Stimulated activated CD4-positive, alpha-beta T cell treated with anti-CD3 and anti-CD28 coated beads, Interleukin-12 subunit alpha, Interleukin-12 subunit beta, amount 100 ng/mL, for 4 hours (primary cell): ENCODE measurements at places on chromosomes 12 and 14.

DNA sequence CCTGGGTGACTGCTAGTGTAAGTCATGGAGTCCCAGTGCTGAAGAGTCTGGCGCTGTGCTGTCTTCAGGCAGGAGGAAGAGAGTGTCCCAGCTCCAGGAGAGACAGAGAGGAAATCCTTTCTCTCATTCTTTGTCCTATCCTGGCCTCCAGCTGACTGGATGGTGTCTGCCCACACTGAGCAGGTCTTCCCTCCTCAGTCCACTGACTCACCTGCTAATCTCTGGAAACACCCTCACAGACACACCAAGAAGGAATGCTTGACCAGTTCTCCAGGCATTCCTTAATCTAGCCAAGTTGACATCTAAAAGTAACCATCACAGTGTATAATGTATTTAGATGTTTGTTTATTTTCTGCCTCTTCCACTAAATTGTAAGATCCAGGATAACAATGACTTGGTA lies 53.9 kb downstream of the EMP1 start:
- DNase-seq, result no peak

DNA sequence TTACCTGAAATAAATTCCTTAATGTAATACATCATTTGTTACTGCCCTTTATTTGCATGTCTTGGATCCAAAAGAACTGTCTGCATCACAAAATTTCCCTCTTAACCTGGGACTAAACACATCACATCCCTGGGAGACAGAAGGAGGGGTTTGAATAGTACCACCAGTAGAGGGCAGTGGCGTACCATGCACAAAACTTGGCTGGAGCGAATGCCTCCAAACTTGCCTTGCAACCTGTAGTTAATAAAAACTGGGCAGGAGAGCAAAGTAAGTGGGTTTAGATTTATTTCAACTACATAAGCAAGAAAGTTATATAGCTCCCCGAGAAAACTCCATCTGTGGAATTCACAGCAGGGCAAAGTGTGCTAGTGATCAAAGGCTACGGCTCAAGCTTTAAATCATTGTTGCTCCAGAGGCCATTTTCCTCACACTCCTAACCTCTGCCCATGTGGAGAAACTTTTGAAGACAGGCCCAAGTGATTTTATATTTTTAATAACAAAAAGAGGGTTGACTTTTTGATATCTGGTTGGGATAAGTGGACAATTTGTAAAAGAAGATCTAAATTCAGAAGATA lies 1176.7 kb upstream of the SEL1L start:
- DNase-seq, result peak; percentile 2

DNA sequence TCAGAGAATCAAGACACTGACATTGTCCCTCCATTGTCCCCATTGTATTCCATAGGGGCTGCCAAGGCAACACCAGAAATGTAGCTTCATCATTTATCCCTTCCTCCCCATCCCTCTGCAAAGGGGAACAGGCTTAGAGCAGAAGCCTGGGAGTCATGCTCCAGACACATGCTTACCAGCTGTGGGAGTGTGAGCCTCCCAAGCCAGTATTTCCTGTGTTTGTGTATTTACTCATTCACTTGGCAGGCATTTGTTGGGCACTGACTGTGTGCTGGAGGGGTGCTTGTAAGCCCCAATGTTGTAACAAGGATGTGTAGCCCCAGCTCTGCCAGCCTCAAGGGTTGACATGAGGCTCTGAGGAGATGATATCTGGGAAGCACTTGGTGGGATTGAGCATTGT lies 46.0 kb upstream of the TCL1A start:
- no peak for DNase-seq

- DNase-seq, result no peak
Measured at GRCh38 chr12:1929985-1930802, 11.7 kb upstream of the CACNA2D4 start.

DNA sequence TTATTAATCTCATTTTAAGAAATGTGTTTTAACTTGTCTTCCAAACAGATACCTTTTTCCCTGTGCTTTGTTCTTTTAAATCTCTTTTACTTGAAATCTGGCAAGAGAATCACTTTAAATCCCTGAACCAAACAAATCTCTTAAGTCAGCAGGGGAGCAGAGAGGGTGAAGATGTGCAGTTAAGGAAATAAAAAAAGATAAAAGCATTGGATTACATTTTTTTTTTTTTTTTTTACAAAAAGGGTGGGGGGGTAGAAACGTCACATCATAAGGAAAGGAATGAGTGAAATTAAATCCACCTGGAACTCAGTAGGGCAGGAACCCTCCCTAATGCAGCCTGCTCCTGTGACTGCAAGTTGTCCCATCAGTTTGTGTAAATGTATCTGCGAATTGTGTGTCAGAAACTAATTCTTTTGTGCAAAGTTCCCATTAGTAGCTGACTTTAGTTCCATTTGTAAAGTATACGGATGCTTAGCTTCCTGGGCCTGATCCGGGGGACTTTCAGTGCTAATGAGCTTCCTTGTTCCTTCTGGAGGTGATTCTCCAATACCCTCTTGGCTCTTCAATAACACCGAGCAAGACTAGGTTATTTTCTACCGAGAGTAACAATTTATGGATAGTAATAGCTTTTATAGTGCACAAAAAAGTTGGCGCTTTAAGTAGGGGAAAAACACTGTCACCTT lies 1.5 kb downstream of the TTC6 start:
- DNase-seq, result no peak

DNA sequence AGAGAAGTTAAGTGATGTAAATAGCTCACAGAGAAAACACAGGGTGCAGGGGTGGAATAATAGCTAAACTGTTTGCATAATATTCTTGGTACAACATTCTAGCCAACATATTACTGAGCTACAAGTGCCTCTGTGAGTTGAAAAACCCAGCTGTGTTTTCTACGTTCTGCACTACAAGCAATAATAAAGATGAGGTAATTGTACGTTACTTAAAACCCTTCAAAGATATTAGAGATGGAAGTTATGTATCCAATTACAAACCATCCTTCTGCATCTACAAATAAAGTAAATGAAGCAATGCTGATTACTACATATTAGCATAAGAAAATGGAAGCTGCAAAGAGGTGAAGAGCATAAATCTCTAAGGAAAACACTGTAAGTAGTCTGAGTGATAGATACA lies 271.4 kb downstream of the SSPN start:
- no peak for DNase-seq

- DNase-seq, result no peak
Measured at GRCh38 chr14:34099635-34100034, 148.8 kb upstream of the EGLN3 start.

GRCh38 chr14:75566321-75566720 lies 12.1 kb upstream of the FLVCR2 start:
- peak; percentile 75 for DNase-seq

GRCh38 chr12:44367916-44368315 lies 508.2 kb downstream of the NELL2 start:
- no peak for DNase-seq

DNA sequence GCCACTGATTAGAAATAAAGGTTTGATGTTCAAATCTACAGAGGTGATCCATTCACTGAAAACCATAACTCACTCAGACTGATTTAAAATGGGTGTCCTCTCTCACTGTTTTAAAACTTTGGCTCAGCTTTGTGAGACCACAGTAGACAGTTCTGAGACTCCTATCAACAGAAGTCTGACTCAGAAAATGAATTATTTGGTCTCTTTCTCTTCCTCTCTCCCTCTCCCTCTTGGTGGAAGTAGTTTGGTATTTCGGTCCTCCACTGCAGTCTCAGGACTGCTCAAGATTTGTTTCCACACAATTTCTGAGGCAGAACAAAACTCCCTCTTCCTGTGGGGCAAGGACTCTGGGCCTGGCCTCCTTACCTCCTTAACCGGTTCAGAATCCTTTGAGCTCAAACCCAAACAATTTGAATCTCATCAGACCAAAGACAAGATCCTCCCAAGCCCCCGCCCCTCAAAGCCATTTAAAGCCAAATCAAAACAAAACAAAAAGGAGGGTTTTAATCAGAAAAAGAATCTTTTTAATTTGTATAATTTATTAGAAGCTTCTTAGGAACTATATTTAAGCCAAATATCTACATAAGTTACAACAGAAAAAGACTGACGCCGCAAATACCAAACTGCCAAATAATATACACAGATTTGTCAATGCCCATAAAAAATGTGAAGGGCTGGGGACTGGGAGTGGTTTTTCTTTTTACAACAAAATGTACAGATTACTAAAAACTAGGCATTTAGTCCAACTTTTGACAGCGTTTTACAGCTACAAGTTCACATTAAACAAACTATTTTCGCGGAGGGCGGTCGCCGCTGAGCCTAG lies 3.9 kb downstream of the NKX2-1 start:
- no peak for DNase-seq

- DNase-seq, result no peak
Measured at GRCh38 chr14:104844306-104845032, 20.6 kb upstream of the CEP170B start.

DNA sequence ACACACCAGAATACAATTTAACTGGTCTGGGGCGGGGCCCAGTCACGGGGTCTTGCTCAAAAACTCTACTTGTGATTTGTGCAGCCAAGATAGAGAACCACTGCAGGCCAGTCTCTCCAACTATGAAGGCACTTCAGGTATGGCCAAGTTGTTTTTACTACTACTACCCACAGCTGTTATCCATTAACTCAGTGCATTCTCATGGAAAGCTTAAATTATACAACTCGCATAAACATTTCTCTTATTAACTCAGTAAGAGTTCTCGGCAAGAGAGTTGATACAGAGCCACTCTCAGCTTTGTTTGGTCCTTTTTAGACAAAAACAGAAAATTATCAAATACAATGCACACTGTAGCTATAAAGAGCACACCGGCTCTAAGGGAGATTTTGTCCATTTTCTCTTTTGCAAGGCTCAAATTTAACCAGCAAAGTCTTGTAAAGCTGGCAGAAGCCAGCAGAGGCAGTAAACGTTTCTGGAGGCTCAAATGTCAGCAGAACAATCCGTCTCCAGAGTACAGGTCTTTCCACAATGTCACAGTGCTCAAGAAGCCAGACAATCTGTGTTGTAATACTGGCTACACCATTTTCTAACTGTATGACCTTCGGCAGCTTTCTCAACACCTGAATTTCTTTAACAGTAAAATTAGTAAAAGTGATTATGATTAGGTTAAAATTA lies 85.9 kb downstream of the PTGER2 start:
- no peak for DNase-seq

GRCh38 chr12:13770576-13770975 lies 210.8 kb downstream of the GRIN2B start:
- no peak for DNase-seq

GRCh38 chr12:6425590-6426531 lies 18.9 kb upstream of the CD27 start:
- DNase-seq, result no peak

GRCh38 chr14:104597576-104597975 lies 7.0 kb downstream of the TMEM179 start:
- no peak for DNase-seq

DNA sequence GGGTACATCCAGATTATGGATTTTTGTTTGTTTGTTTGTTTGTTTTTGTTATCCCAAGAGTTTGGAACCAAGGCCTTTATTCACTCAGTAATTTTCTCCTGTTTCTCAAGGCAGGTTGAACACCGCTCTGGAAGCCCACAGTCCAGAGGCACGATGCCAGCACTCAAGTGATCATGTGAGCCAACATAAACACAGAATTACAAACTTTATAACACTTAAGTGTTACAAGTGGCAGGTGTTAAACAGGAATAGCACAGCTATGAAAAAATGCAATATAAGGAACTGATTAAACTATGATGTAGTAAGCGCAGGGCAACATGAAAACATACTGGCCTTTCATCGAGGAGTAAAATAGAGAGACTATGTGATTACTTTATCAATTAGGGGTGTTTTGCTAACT lies 1885.8 kb upstream of the SEL1L start:
- no peak for DNase-seq

- DNase-seq, result no peak
Measured at GRCh38 chr12:64568298-64568697, 42.0 kb upstream of the RASSF3 start.

GRCh38 chr12:116142936-116143898 lies 134.3 kb downstream of the MED13L start:
- no peak for DNase-seq

DNA sequence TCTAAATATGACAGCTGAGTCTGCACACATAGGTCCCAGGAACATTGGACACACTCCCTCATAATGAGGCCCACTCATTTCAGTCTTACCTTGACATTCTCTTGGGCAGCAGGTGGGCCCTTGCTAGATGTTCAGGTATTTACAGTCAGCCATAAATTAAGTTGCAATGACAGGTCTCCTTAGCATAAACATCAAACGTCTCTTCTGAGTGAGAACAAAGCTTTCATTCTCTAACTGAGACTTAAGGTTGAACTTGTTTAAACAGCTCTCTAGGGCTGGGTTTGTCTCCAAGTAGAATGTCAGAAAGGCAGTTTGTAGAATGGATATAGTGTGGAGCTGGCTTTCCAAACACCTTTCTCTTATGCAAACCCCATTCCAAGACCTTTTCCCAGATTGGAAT lies 10.3 kb downstream of the ACVR1B start:
- DNase-seq, result no peak

GRCh38 chr12:100216337-100216736 lies 15.7 kb downstream of the ACTR6 start:
- no peak for DNase-seq

GRCh38 chr12:76340680-76341435 lies 7.4 kb downstream of the BBS10 start:
- no peak for DNase-seq

DNA sequence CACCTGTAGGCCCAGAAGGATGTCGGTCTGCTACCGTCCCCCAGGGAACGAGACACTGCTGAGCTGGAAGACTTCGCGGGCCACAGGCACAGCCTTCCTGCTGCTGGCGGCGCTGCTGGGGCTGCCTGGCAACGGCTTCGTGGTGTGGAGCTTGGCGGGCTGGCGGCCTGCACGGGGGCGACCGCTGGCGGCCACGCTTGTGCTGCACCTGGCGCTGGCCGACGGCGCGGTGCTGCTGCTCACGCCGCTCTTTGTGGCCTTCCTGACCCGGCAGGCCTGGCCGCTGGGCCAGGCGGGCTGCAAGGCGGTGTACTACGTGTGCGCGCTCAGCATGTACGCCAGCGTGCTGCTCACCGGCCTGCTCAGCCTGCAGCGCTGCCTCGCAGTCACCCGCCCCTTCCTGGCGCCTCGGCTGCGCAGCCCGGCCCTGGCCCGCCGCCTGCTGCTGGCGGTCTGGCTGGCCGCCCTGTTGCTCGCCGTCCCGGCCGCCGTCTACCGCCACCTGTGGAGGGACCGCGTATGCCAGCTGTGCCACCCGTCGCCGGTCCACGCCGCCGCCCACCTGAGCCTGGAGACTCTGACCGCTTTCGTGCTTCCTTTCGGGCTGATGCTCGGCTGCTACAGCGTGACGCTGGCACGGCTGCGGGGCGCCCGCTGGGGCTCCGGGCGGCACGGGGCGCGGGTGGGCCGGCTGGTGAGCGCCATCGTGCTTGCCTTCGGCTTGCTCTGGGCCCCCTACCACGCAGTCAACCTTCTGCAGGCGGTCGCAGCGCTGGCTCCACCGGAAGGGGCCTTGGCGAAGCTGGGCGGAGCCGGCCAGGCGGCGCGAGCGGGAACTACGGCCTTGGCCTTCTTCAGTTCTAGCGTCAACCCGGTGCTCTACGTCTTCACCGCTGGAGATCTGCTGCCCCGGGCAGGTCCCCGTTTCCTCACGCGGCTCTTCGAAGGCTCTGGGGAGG lies at the start of gene LTB4R:
TSS of gene LTB4R (plus strand) at position 857 of the 959 bp plus-strand sequence. CDS start 4,150 bp downstream, outside the sequence.
- DNase-seq, result peak; percentile 50

GRCh38 chr12:110829308-110829707 lies 17.5 kb upstream of the CCDC63 start:
- no peak for DNase-seq
